ENCODE measurements at places on chromosomes 12 and 14. TPM values are rescaled to one million over a fixed set of nuclear protein-coding genes. Genes with fewer than 3 reads are reported as not detected.

The PROX2 gene
- not detected for total RNA-seq

The IGFBP6 gene
- total RNA-seq: 399 TPM

The KRT80 gene
- under 0.01 TPM for total RNA-seq

The ACRBP gene
- 0.78 TPM for total RNA-seq

The IL22 gene
- not detected for total RNA-seq

The KRT74 gene
- not detected for total RNA-seq

The MRPS35 gene
- 61.7 TPM for total RNA-seq

The HCAR3 gene
- total RNA-seq: not detected

The CYP46A1 gene
- total RNA-seq: 0.37 TPM

The OR4E2 gene
- not detected for total RNA-seq

The BDKRB2 gene
- 77.9 TPM for total RNA-seq

The NINJ2 gene
- total RNA-seq: 5.5 TPM

Data from subcutaneous preadipocyte (primary cell).